HFFc6 (cell line): ENCODE measurements at places on chromosomes 5 and 9. TPM values are rescaled to one million over a fixed set of nuclear protein-coding genes. Genes with fewer than 3 reads are reported as not detected.

JAK2 gene
- 4.4 and 6.1 TPM in 2 replicates for total RNA-seq

GRCh38 chr5:134114886-134115805 is 665 bp downstream of the TCF7 start:
- DNase-seq = no peak

DNA sequence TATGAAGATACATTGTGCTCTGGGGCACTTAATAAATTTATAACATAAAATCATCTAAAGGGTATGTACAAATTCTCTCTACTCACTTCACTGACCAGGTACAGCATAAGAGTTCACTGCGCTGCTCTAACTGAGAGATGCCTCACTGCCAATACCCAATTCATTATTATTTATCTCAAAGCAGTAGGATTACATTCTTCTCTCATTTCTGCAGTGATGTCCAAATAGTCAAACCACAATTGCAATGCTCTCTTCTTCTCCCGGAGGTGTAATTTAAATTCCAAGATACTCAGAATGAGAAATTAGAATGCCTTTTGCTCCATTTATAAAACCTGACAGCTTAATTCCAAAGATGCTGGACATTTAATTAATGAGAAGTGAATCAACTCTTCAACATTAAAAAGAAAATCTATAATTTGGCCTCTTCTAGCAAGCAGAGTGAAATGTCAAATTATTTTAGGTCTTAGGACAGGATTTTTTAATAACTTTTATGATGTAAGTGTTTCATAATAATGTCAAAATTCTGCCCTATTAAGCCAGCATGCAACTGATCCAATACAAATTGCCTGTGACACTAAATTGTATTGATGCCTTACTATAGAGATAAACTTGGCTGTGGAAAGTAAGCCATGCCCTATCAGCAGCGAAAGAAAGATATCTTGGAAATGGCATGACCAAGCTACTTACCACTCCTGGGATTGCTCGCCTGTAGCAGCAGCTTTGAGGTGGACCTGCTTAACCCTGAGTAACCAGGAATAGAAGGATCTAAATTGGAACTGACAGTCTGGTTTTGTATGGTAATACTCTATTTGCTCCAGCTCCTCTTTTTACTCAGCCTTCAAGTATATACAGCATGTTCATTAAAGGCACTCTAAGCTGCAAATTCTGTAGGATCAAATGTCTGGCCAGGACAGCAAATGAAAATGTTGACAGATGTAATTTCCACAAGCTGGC is 374.2 kb upstream of the TYRP1 start:
- no peak for DNase-seq

- DNase-seq = peak; percentile 26
These were observed 22.7 kb upstream of the FSTL4 start for GRCh38 chr5:133635051-133635450.

DNA sequence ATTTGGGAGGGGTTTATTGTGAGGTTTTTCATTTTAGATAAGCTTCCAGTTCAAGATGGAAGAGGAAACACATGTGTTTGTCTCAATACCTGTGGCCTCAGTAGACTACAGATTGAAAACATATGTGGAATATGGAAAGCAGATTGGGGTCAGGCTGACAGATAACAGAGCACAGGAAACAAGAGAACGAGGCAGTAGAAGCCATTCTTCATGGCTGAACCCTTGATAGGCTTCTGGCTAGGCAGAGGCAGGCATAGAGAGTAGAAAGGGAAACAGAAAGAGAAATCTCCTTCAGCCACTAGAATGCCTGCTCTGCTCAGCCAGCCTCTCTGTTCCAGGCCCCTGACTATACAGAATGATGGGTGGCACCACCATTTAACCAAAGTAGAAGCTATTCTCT is 152.5 kb downstream of the MUSK start:
- DNase-seq = no peak
